Aorta (tissue), 5 donors: ENCODE measurements at places on chromosomes 5 and 9. TPM values are rescaled to one million over a fixed set of nuclear protein-coding genes. Genes with fewer than 3 reads are reported as not detected.

The ENHO gene
- not detected for polyA plus RNA-seq

The ARID3C gene
- not detected for polyA plus RNA-seq

The RXFP3 gene
- polyA plus RNA-seq, result not detected

The SAXO1 gene
- polyA plus RNA-seq, result not detected

The SYK gene
- 11.5 TPM for polyA plus RNA-seq

The MCTP1 gene
- polyA plus RNA-seq, result 3.5 TPM

The C6 gene
- polyA plus RNA-seq, result 0.20 TPM

The SVEP1 gene
- polyA plus RNA-seq, result 2.3 TPM

The PCDHGA3 gene
- polyA plus RNA-seq, result 0.50 TPM

The TXNDC8 gene
- polyA plus RNA-seq, result not detected

The CAPSL gene
- not detected for polyA plus RNA-seq

The DDX4 gene
- polyA plus RNA-seq, result not detected

The CCL27 gene
- not detected for polyA plus RNA-seq

The GHR gene
- 2.9 TPM for polyA plus RNA-seq

The NPR3 gene
- polyA plus RNA-seq, result 11.0 TPM

The TAF11L10 gene
- polyA plus RNA-seq, result not detected

The OR13C4 gene
- not detected for polyA plus RNA-seq

The ABO gene
- polyA plus RNA-seq, result 0.43 TPM

The OR1Q1 gene
- not detected for polyA plus RNA-seq

The ORM2 gene
- not detected for polyA plus RNA-seq

The ADRA1B gene
- 8.0 TPM for polyA plus RNA-seq

The AQP7 gene
- polyA plus RNA-seq, result 1.4 TPM

The CCDC187 gene
- not detected for polyA plus RNA-seq

The SARDH gene
- 2.0 TPM for polyA plus RNA-seq

The CDK7 gene
- 23.9 TPM for polyA plus RNA-seq

The GABRA1 gene
- polyA plus RNA-seq, result not detected

The GABRG2 gene
- polyA plus RNA-seq, result not detected

The CNTFR gene
- polyA plus RNA-seq, result 0.10 TPM

The ALDH1A1 gene
- polyA plus RNA-seq, result 236 TPM

The RASEF gene
- 0.08 TPM for polyA plus RNA-seq

The GPR150 gene
- not detected for polyA plus RNA-seq

The OR2S2 gene
- not detected for polyA plus RNA-seq

The ELAVL2 gene
- polyA plus RNA-seq, result not detected

The FGF1 gene
- polyA plus RNA-seq, result 19.8 TPM

The CLTA gene
- 191 TPM for polyA plus RNA-seq

The SPATA31E1 gene
- not detected for polyA plus RNA-seq

The ZNF608 gene
- 4.3 TPM for polyA plus RNA-seq

The AGXT2 gene
- polyA plus RNA-seq, result not detected

The SH3TC2 gene
- polyA plus RNA-seq, result not detected

The ACTBL2 gene
- polyA plus RNA-seq, result not detected

The COX7C gene
- polyA plus RNA-seq, result 1,504 TPM

The GLRA1 gene
- polyA plus RNA-seq, result not detected
